ENCODE measurements at places on chromosomes 3 and 15. TPM values are rescaled to one million over a fixed set of nuclear protein-coding genes. Genes with fewer than 3 reads are reported as not detected.

GRCh38 chr15:88608607-88609181 is 12.4 kb upstream of the AEN start:
- DNase-seq = no peak

DNA sequence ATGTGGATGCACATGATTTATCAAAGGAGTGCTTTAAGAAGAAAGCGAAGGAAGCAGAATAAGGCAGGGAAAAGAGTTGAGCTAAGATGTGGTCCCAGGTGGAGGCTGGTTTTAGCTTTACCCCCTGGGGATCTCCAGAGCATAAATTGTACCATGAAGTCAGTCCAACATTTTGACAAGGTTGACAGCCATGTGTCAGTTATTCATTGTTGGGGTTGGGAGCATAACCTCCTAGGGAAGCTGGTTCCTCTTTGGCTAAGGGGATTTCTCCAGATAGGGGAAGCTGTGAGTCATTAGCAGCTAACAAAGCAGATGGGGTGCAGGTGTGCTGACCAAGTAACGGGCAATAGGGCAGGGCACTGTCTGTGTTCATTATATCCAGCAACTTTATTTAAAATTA is 123.7 kb upstream of the IGSF10 start:
- DNase-seq = no peak

- DNase-seq = no peak
Observed at GRCh38 chr15:100713163-100713867, 110.9 kb downstream of the ASB7 start.

DNA sequence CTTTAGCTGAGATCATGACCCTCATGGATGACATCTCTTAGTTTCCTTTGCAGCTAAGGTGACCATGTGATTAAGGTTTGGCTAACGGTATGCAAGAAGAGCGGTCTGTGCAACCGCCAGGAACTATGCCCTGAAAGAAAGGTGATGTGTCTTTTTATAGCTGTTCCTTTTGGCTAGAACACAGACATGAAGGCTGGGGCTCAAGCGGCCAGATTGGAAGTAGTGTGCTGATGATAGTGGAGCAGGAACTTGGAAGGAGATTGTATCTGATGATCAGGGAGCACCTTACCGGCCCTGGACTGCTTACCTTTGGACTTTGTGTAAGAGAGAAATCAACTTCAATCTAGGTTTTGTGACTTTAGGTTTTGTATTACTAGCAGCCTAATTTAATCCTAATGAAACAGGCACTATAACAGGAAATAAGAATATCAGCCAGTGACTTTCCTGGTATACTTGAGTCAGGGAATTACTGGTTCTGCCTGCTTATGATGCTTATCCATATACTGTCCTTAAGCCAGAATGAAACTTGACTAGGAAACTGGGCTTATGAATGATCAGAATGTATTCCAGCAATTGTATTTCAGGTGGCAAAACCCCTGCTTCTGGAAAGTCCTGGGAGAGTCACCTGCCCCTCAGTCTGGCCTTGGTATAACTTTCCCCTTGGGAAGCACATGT is 164.3 kb upstream of the LRIG1 start:
- DNase-seq = no peak

DNA sequence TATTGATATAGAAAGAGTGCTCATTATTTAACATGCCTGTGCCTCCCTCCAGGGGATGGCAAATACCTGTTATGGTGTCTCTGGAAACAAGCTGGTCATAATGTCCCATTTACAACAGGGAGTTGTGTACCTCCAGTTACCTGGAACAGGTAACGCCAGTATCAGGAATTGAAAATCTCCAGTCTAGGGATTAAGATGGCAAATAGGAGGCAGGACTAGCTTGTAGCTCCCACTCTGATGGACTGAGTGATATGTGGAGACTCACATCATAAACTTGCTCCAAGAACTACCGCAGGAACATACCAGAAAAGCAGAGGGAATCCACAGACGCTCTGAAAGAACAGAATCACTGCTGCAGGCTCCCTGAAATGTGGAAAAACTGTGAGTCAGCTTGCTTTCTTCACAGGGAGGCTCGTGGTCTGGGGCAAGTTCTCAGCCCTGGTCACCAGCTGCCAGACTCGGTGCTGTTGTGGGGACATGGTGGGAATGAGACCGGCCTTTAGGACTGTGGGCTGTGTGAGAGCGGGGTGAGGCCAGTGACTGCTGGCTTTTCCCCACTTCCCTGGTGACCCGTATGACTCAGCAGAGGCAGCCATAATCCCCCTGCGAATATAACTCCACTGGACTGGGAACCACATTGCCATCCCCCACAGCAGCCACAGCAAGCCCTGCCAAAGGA is 97.4 kb downstream of the KCNAB1 start:
- DNase-seq = no peak

- DNase-seq = no peak
Observed at GRCh38 chr3:130700541-130700940, 46.1 kb downstream of the PIK3R4 start.

DNA sequence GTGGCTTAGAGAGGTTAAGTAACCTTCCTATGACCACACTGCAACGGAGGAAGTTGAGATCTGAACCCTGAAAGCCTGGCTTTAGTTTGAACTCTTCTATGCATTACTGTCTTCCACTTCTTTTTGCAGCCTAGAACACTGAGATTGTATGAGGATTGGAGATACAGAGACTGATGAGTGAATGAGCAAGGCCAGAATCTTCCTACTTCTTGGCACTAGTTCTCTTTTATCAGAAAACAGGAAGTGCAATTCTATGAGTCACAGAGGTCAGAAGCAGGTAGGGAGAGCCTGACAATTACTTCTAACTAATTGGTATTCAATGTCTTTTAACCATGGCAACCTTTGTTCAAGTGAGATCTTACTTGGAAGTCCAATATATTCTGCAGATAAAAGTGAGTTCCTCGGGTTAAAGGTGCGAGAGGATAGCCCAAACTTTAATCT is 219.0 kb downstream of the SHQ1 start:
- no peak for DNase-seq

DNA sequence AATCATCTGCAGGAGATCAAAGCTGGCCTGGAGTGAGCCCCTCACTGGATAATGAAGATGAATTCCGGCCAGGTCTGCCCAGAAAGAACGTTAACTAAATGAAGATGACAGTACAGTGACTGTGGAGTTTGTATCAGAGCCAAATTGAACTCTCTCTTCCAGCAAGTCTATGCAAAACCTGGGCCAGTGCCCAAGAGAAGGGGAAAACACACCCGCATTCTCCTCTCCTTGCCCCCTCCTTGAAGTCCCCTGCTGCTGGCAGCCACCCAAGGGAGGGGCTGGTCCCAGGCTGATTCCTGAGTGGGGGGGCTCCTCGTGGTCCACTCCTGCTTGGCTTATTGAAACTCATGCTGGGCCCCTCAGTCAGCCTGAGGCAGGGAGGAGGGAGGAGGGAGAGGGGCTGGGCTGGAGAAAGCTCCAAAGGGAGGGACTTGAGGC is 155.7 kb downstream of the RAB11A start:
- DNase-seq = no peak

DNA sequence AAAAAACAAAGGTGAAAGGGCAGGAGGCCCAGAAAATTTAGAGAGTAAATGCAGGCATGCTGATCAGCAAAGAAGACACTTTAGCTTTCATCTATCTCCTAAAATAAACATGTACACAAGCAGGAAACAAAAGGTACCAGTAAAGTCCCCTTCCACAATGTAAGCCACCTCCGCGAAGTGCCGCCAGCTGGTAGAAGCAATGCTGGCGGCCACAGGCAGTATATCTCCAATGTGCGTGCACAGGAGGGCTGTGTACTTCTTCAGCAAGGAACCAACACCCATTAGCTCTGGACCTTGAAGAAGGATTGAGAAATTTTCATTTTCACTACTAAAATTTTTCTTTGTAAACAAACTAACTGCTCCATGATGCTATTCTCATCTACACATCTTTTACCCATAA is 75.4 kb downstream of the HERC2 start:
- DNase-seq = no peak

GRCh38 chr15:68603216-68603595 is 24.4 kb downstream of the CORO2B start:
- no peak for DNase-seq

- no peak for DNase-seq
Observed at GRCh38 chr3:59334585-59334984, 284.8 kb upstream of the CFAP20DC start.

Gene MDFIC2
- polyA plus RNA-seq = not detected

Gene CFAP91
- polyA plus RNA-seq = 33.5 TPM

Gene SPRED1
- 30.5 TPM for polyA plus RNA-seq

All from left renal pelvis (tissue), 4 donors.